SK-N-SH (cell line): ENCODE measurements at places on chromosomes 13 and 19.

- DNase-seq, result no peak
Measured at GRCh38 chr19:47122359-47123335, 8.0 kb upstream of the SAE1 start.

GRCh38 chr19:30420881-30421280, 48.7 kb downstream of the ZNF536 start:
- DNase-seq, result no peak

DNA sequence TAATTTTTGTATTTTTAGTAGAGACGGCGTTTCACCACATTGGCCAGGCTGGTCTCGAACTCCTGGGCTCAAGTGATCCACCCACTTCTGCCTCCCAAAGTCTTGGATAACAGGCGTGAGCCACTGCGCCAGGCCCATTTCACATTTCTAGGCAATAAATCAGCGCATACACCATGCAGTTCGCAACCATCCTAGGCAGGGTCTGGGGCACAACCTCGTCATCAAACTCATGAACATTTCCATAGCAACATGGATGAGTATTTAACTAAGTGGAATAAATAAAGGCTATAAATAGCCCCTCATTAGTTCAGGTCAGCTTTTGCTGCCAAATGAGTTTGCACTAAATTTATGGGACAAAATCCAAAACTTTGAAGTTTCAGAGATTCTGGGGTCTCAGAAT, 8.2 kb downstream of the MEIS3 start:
- DNase-seq, result no peak

GRCh38 chr13:47426126-47426849, 529.4 kb upstream of the HTR2A start:
- DNase-seq, result no peak

- DNase-seq, result no peak
Measured at GRCh38 chr19:3041761-3042620, 12.9 kb upstream of the TLE2 start.

DNA sequence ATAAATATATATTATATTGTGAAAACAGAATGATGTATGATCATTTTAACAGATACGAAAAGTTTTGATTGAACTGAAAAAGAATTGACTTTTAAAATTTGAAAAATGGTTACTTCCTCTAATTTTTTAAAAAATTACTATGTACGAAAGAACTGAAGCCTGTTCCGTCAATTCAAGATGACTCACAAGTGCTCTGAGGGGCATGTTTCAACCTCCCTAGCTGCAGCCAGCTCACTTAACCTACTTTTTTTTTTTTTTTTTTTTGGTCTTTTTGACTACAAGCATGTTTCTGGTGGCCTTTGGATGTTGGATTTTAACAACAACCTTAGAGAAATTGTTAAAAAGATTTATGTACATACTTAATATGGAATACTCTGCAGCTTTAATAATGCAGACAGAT, 1139.3 kb downstream of the DIAPH3 start:
- no peak for DNase-seq

- DNase-seq, result no peak
Measured at GRCh38 chr13:79245937-79246577, 160.0 kb downstream of the RBM26 start.

- peak; percentile 87 for DNase-seq
Measured at GRCh38 chr19:1862424-1863327, 703 bp downstream of the KLF16 start.

DNA sequence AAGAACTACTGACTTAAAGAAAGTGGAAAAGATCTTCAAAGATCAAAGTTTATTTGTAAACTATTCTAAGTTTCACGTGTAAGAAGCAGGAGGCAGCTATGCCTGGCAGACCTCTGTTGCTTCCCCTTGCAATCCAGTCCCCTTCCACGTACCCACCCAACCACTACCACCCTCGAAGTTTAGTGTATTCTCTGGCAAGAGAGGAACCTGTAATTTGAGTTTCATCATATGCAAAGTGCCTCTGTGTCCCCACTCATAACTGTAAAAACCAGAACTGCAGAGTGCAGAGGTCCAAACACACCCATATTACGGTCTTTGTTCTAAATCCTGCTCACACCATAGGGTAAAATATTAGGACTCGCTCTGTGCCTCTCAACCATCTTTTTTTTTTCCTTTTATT, 75.8 kb upstream of the FRY start:
- no peak for DNase-seq

DNA sequence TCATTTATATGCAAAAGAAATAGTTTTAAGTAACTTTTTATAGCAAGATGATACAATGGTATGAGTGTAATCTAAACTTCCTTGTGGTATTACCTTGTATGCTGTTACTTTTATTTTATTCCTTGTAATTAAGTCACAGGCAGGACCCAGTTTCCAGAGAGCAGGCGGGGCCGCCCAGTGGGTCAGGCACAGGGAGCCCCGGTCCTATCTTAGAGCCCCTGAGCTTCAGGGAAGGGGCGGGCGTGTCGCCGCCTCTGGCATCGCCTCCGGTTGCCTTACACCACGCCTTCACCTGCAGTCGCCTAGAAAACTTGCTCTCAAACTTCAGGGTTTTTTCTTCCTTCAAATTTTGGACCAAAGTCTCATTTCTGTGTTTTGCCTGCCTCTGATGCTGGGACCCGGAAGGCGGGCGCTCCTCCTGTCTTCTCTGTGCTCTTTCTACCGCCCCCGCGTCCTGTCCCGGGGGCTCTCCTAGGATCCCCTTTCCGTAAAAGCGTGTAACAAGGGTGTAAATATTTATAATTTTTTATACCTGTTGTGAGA, 10.2 kb downstream of the PLPPR3 start:
- DNase-seq, result no peak

DNA sequence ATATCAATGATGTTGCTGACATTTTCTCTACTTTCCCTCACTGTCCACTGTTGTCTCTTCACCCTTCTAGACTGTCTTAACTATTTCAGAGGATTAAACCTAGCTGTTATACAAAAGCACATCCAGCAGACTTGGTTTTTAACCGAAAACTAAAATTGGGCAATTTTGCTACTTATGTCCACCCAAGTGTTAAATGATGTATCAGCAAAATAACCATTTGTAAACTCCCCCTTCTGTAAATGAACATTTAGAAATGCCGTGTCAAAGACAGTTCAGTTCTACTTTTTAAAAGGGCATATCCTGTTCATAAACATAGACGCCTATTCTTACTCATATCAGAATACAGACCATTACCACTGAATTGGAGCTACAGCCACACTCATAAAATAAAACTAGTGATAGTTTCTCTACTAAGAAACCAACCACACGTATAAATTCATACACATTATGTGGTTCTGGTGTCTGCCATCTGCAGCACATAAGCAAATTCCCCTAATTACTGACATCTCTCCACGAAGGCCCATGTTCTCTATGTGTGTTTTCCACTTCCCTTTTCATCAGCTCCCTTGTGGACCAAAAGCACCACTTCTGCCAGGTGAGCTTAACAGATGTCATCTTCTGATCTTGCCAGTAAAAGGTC, 1091.8 kb downstream of the PCDH9 start:
- no peak for DNase-seq

DNA sequence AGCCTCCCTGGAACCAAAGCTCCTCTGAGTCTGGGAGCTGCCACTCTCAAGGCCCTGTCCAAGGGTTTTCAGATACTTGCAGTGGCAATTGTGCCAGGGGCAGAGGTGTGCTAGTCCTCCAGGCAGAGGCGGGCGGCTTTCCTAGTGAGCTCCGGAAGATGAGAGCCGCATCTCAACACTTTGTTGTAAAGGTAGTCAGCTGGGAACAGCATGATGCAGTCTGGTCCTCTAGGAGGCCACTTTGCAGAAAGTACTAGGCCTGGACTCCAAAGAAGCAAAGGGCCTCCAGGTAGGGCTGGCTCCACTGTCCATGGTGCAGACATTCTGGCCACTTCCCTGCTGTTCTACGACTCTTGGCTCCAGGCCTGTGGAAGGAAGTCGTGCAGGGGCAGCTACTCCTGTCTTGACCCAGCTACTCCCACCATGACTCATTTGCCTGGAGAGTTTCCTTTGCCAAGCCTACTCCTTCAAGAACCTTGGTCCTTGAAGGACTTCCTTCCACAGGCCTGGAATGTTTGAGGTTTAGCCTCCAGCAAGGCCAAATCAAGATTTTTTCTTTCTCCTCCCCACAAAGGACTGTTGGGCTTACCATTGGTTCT, 9.9 kb upstream of the ZNF536 start:
- DNase-seq, result no peak

DNA sequence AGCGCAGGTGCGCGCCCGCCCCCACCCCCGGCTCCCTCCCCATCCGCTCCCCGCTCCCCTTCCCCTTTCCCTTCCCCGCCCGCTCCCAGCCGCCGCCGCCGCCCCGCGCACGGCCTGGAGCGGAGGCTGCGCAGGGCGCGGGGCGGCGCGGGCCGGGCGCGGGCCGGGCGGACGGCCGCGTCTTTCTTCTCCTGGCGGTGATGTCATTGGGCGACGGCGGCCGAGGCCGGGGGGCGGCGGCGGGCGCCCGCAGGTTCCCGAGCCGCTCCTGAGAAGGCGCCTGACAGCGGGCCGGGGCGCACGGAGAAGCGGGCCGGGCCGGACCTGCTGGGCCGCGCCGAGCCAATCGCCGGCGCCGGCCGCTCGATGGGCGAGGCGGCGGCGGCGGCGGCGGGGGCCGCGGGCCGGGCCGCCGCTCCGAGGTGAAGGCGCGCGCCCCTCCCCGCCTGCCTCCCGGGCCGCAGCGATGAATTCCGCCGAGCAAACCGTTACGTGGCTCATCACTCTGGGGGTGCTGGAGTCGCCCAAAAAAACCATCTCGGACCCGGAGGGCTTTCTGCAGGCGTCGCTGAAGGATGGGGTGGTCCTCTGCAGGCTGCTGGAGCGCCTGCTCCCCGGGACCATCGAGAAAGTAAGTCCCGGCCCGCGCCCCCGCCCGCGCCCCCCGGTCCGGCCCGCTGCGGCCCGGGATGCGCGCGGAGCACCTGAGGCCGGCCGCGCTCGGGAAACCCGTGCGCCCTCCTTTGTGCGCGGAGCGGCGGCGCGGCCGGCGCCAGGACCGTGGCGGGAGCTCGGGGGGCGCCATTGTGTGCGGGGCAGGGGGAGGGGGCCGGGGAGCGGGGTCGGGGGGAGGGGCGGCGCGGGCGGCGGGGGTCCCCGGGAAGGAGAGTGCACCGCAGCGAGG, at the start of gene ARHGEF7:
Gene ARHGEF7, plus strand, starts transcription at position 250 of the 904 bp plus-strand sequence. Its CDS starts 217 bp downstream, at position 467.
- DNase-seq, result peak; percentile 86

- no peak for DNase-seq
Measured at GRCh38 chr19:40560092-40560507, 16.6 kb upstream of the SHKBP1 start.
